ENCODE measurements at places on chromosomes 3 and 15.

DNA sequence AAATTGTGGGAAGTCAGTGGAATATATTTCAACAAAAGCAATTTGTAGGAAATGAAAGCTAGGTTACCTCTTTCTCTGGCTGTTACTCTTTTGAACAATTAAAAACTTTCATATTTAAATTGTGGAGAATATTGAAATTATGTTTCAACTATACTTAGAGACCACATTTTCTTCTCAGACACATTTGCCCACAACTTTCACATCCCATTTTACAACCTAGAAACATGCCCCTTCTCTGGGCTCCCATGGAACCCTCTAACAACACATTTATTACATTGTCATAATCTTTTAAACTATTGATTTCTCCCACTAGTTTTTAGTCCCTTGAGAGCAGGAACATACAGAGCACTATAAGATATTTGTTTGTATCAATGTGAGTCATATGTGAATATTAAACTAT, 211.7 kb upstream of the TTC14 start:
- DNase-seq, result no peak

DNA sequence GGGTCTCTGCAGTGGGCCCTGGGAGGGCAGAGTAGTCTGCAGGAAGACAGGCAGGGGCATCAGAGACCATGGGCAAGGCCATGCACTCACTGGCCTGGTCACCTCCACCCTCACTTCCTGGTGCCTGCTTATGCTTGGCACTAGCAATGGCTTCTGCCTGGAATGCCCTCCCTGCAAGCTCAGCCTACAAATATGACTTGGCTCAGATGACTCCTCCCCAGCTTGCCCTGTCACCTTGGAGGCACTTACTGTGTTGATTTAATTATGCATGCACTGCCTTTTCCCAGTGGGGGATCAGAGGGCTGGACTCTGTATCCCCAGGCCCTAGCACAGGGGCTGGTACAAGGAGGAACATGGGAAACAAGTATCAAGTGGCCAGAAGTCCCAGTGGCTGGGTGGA, 7.8 kb downstream of the C3orf18 start:
- peak; percentile 13 for DNase-seq

- DNase-seq, result no peak
Measured at GRCh38 chr3:177449360-177450006, 252.2 kb upstream of the TBL1XR1 start.

DNA sequence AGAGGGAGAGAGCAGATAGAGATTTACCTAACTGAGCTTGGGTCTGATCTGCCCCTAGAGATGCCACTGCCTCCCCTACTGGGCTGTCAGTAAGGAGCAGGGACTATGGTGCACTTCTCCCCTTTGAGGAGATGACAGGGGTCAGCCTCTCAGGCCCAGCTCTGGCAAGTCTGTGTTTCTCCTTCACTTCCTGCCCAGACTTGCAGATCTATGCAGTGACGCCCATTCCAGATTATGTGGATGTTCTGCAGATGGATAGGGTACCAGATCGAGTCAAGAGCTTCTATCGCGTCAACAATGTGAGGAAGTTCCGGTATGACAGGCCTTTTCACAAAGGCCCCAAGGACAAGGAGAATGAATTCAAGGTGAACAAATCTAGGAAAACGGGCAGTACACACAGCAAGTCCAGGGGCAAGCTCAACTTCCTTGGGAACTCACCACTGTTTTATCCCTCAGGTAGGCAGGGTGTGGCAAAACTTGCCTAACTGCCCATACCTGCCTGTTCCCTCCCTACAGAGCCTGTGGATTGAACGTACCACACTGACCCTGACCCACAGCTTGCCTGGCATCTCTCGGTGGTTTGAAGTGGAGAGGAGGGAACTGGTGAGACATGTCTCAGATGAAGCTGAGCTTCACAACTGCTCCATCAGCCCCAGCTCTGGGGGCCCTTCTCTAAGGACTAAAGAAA, 29.1 kb upstream of the MANF start:
- no peak for DNase-seq

- no peak for DNase-seq
Measured at GRCh38 chr3:171839270-171839669, 3.9 kb upstream of the TMEM212 start.

- DNase-seq, result peak; percentile 68
Measured at GRCh38 chr3:87733671-87734367, 325.0 kb downstream of the CGGBP1 start.

GRCh38 chr3:111471831-111472230, 70.2 kb upstream of the CD96 start:
- no peak for DNase-seq

- no peak for DNase-seq
Measured at GRCh38 chr15:25543196-25543595, 104.4 kb upstream of the UBE3A start.

DNA sequence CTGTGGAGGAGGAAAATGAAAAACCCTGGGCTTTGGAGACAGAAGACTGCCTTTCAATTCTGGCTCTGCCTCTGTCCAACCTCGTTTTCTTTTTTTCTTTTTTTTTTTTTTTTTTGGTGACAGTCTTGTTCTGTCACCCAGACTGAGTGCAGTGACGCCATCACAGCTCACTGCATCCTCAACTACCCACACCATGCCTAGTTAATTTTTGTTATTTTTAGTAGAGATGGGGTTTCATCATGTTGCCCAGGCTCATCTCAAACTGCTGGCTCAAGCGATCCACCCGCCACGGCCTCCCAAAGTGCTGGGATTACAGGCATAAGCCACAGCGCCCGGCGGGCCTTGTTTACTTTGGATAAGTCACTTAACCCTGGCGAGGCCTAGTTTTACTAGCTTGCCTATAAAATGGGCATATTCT, 66.3 kb upstream of the SLC25A26 start:
- DNase-seq, result no peak

GRCh38 chr3:128784232-128784631, 58.2 kb downstream of the RAB7A start:
- DNase-seq, result peak; percentile 8

GRCh38 chr3:37309921-37310665, 135.7 kb upstream of the LRRFIP2 start:
- DNase-seq, result no peak

GRCh38 chr3:185629554-185630181, 43.6 kb downstream of the SENP2 start:
- DNase-seq, result no peak

- peak; percentile 18 for DNase-seq
Measured at GRCh38 chr15:47756872-47757271, 39.6 kb downstream of the SEMA6D start.

- no peak for DNase-seq
Measured at GRCh38 chr15:65344214-65344913, 33.4 kb downstream of the IGDCC3 start.

DNA sequence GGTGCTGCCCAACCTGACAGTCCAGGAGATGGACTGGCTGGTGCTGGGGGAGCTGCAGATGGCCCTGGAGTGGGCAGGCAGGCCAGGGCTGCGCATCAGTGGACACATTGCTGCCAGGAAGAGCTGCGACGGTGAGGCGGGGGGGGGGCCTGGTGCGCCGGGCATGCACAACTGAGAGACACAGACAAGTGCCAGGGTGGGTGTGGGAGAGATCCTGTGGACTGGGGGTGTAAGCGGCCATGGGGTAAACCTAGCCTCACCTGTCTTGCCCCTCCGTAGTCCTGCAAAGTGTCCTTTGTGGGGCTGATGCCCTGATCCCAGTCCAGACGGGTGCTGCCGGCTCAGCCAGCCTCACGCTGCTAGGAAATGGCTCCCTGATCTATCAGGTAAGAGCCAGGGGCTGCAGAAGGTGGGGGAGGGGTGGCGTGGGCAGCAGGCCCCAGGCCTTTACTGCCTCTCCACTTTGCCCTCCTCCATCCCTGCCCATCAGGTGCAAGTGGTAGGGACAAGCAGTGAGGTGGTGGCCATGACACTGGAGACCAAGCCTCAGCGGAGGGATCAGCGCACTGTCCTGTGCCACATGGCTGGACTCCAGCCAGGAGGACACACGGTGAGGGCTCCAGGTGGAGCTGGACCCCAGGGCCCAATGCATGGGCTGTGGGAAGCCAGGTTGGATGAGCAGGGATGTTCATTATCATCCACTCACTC, 3.3 kb downstream of the CHRD start:
- DNase-seq, result peak; percentile 5

DNA sequence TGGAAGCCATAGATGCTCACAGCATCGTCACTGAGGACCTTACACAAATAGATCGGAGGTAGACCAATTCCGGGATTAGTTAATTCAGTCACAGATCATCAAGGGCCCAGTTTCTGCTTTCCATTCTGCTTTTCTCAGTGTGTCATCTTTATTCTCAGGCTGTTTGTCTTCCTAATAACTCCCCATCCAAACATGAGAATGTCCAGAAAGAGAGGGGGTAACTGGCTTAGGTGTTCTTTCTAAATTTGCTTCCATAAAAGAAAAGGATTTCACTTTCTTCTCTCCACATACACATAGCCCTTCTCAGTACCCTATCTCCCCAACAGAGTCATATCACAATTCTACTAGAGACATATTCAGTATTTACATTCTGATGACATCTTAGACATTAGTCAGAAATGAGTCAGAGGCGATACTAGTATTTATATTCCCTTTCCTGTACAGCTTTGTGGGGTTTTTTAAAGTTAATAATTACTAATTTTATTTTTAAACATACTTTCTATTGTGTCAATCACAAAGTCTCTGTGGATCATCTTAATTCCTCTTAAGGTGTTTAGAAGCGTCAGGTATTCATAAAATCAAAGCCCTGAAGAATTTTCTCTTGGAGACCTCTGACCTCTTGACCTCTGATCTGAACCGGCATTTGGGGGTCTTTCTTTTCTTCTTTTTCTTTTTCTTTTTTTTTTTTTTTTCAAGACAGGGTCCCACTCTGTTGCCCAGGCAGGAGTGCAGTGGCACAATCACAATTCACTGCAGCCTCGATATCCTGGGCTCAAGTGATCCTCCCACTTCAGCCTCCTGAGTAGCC, 24.3 kb upstream of the IL12A start:
- DNase-seq, result peak; percentile 67

DNA sequence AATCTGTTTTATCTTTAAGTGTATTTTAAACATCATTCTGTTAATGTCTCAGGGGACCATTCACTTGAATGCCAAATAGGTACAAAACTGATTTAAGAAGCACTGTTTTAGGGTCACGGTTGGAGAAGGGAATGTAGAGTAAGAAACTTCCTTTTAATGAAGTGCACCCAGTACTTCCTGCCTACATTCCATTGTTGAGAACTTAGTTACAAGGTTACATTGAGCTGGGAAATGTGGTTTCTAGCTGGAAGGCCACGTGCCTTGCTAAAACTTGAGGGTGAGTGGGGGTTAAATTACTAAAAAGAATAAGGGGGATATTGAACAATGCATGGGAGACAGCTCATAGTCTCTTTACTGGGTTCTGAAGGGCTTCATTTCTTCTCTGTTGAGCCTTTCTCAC, 78.3 kb upstream of the TBC1D5 start:
- no peak for DNase-seq

DNA sequence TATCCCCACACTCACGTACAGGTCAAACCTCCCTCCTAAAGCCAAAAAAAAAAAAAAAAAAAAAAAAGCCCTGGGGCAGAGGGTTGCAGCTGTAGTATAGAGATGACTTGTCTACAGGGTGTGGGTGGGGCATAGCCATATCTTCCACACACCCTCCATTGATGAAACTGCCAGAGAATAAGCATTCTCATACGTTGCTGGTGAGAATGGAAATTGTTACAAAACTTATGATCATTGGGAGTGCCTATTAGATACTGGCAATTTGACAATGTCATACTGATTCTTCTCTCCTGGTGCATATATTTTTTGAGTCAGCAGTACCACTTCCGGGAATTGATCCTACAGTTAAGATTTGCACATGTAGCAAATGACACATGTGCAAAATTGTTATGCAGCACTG, 11.0 kb upstream of the CTNNB1 start:
- no peak for DNase-seq

DNA sequence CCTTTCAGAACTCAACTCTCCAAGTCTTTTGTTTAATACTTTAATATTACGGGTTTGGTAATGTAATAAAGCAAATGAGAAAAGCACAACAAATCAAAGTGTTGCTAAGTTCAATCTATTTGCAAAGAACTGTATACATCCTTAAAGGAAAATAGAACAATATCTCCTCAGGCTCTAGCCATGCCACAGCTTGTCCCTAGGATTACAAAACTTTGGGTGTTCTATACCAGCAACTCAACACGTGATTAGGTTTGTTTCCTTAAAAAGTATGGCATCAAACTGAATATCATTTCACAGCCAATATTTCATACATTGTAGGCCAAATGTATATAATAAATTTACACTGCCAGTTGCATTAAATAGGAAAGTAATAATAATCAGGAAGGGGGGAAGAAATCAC, 418.6 kb upstream of the MDFIC2 start:
- DNase-seq, result no peak

- DNase-seq, result no peak
Measured at GRCh38 chr15:52551762-52552161, 17.1 kb downstream of the ARPP19 start.

GRCh38 chr3:98561727-98562521, 30.1 kb downstream of the GPR15 start:
- DNase-seq, result no peak

DNA sequence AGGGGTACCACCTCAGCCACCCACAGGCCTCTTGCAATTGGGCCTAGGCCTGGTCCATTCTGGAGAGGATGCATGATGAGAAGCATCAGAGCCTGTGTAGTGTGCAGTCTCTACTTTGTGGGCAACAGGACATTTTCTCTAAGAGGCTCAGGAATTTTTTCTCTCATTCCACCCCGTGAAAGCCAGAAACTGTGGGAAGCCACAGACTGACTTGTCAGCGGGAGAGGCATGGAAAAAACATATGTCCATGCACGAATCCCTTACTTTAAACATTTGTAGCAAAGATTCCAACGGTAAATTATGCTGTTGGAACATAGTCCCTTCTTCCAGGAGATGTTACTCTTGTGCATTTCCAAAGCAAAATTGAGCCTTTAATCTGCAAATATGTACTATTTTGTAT, 196.5 kb downstream of the KLHL25 start:
- DNase-seq, result no peak

DNA sequence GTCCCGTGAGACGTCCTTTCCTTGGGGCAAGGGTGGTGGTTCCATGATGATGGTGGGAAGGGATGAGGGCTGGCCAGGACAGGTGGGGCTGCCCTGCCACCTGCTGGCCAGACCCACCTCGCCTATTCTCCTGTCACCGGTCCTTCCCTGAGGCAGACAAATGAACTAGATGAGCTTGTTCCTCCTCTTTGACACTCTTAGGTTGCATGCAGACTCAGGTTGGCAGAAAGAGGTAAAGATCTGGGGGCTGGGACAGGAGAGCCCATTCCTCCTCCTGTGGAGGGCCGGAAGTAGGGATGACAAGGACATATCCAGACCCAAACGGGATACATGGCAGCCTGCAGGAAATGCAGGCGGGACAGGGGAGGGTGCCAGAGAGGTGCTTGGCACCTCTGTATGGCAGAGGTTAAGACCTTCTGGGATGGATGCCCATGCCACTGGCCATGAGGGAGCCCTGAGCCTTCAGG, 38.6 kb downstream of the ACSBG1 start:
- DNase-seq, result peak; percentile 70

- peak; percentile 92 for DNase-seq
Measured at GRCh38 chr15:66670762-66671580, 31.1 kb upstream of the SMAD6 start.
